ENCODE measurements at places on chromosomes 3 and 15.

GRCh38 chr3:154235330-154235729 lies 89.0 kb downstream of the DHX36 start:
- peak; percentile 39 for DNase-seq

DNA sequence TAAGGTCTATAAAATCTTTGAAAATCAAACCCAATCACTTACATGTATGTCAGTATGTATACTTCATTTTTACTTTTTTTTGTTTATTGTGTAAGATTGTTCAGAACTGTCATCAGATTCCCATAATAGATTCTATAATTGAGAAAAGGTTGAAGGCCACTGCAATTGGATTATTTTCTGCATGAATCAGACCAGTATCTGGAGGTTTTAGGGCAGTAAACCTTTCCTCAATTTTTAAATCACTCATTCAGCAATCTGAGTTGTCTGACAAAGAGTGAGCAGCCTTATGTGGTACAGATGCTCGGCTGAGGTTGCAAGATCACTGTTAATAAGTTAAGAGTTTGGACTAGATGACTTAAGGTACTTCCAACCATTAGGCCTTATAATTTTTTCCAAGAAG lies 96.0 kb downstream of the TP63 start:
- DNase-seq, result no peak

GRCh38 chr15:31365032-31365654 lies 38.5 kb downstream of the KLF13 start:
- no peak for DNase-seq

DNA sequence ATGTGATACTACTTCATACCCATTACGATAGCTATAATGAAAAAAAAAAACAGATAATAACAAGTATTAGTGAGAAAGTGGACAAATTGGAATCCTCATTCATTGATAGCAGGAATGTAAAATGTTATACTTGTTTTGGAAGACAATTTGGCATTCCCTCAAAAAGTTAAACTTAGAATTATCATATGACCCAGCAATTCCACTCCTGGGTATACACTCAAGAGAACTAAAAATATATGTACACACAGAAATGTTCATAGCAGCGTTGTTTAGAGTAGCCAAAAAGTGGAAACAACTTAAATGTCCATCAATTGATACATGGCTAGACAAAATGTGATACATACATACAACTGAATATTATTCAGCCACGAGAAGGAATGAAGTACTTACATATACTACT lies 69.9 kb downstream of the PRICKLE2 start:
- no peak for DNase-seq

DNA sequence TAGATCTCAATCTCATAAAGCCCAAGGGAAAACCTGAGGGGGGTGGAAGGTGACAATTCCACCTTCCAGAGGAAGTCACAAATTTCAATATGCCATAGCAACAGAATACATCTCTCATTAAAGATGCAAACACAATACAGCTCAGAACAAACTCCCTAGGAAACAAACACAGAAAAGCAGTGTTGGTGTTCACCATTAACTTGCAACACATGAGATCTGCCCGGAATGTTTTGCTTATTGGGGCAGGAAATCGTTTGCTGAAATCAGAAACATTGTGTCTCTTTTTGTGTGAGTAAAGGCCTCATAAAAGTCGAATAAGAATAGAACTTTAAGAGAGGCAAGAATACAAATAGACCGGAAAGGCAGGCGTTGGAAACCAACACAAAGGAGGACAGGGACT lies 5.8 kb upstream of the RYR3 start:
- no peak for DNase-seq

GRCh38 chr3:100159331-100160153 lies 45.2 kb upstream of the FILIP1L start:
- DNase-seq, result peak; percentile 40

Measured in A172 (cell line).